ENCODE measurements at places on chromosomes 1 and 21.

GRCh38 chr1:198234520-198235251 is 77.9 kb downstream of the NEK7 start:
- DNase-seq = no peak

- DNase-seq = no peak
Measured at GRCh38 chr1:92494485-92495141, 7.9 kb upstream of the GFI1 start.

DNA sequence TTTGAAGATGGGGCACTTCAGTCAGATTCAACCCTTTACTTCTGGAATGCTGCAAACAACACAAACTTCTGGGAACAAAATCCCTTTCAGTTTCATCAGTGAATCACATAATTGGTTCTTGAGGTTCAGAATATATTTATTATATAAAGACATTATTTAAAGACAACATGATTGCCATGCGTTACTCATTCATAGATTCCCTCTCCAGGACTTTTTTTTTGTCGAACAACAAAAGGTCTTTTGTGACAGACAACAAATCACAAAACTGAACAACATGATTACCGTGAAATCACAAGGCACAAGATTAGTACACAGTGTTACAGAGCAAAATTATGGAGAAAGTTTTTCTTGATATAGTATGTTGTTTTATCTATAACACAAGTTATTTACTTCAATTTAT is 1815.0 kb downstream of the NCAM2 start:
- no peak for DNase-seq

DNA sequence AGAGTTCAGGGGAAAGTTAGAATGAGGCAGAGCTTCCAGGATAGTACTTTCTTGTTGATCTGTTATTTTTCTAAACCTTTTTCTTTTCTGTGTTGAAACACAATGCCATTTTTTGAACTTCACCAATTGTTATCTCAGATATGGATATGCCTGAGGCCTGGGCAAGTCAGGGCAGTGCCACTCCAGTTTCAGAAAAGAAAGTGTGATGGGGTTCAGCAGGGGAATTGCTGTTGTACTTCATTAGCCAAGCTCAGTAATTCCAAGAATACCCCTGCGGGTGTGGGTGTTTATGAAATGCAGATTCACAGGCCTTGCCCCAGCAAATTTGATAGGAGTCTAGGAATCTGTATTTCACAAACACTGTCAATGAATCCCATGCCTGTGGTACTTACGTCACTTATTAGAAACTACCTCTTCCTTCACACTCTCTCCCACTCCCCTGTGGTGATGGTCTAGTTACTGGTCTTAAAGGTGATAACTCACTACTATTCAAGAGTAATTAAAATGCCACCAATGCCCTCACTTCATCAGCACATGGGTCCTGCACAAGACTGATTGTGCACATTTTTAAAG is 142.3 kb downstream of the PBX1 start:
- no peak for DNase-seq

DNA sequence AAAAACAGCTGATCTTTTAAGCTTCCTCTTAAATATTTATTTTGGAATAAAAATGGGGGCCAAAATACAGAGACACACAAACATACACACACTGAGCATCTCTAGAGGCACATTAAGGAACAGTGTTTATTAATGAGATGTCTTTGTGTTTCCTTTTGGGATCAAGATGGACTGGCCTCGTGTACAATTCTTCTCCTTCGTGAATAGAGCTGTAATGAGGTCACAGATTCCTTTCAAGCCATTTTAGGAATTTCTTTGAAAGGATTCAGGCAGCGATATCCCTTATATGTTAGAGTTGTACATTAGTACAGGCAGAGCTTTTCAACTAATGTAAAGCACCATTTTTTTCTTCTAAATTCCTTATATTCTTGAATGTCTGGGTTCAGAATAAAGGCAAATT is 295.7 kb downstream of the CHRM3 start:
- no peak for DNase-seq

GRCh38 chr1:74005533-74005932 is 192.4 kb downstream of the LRRIQ3 start:
- no peak for DNase-seq

DNA sequence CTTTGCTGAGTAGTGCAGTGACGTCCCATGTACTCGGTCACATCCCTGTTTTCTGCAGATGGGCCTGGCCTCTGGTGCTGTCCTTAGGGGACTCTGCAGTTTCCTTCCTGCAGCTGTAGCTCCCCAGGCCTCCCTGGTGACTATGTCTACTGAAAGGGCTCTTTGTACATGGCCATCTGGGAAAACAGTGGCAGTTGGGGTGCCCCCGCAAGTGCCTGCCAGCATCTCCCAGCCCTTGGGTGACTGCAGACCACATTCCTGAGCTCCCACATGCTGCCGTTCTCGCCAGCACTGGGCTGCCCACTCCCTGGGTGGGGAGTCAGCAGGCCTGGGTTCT is 37.5 kb upstream of the KCNA10 start:
- no peak for DNase-seq

DNA sequence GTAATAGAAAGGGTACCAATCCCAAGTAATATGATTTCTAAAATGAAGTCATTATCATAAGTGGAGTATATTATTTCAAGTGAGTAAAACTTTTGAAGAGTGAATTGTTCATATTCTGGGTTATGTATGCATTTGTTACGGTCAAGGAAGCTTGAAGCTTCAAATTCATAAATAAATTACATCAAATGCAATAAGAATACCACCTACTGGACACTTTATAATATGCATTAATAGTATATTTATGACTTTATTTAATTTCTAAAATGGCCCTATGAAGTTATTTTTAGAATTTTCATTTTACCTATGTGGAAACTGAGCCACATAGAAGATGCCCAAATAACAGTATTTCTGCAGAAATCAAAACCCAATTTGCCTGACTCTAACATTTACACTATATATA is 260.6 kb downstream of the SMYD3 start:
- no peak for DNase-seq

DNA sequence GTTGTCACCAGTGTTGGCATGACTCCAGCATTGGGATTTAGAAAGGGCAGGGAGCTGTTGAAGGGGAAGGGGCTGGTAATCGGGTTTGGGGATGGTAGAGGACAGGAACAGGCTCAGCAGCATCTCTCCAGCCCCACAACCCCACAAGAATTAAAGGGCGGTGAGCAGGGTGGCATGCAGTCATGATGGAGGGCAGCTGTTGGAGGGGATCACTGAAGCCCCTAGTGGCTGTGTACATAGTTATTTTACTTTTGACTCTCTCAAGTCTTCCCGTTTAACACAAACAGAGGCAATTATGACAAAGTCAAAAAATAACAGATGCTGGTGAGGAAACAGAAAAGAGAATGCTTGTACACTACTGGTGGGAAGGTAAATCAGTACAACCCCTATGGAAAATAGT is 213.8 kb downstream of the URB2 start:
- no peak for DNase-seq

DNA sequence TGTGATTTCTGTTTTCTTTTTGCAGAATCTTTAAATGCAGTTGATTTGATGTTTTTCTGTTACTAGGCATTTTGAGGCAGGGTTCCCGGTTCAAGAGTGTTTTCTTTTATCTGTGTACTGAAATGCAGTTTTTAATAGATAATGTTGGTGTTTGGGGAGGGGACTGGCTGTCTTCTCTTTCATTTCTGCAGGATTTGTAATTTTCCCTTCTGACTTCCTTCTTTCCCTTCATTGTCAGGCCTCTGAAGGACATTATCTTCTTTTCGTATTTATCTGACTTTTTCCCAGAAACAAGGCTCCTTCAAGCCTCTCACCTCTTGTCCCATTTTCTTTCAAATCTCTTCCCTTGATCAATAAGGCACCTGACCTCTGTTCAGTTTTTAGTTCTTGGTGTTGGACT is 1.5 kb upstream of the GALNT2 start:
- no peak for DNase-seq

DNA sequence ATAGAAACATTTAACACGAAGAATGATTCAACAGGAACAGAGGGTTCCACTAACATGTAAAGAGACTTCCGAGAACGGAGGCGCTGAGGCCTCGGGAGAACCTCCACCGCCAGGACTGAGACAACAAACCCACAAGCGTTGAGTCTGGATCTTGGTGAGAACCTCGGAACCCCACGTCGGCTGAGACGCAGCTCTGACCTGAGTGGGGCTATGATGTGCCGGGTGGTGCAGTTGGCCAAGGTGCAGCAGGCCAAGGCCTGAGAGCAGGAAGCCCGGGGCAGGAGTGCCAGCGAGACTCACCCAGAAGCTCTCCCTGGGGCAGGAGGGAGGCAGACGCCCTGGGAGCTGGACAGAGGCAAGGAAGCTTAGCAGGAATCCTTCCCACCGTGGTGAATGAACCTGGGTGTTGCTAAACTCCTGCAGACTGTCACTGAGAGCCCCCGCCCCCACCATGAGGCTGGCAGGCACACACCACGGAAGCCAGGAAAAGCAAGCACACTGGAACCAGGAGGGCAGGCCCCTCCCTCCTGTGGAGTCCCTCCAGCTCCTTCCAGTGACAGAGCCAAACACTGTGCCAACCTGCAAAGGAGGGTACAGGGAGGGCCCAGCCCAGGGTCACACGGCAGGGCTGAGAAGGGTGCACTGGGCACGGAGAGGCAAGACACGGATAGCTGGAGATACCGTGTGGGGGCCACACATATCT is 34.8 kb downstream of the WDR4 start:
- DNase-seq = no peak

GRCh38 chr1:183583466-183583865 is 6.8 kb downstream of the NCF2 start:
- no peak for DNase-seq

- DNase-seq = no peak
Measured at GRCh38 chr1:101438359-101438758, 201.5 kb downstream of the S1PR1 start.

DNA sequence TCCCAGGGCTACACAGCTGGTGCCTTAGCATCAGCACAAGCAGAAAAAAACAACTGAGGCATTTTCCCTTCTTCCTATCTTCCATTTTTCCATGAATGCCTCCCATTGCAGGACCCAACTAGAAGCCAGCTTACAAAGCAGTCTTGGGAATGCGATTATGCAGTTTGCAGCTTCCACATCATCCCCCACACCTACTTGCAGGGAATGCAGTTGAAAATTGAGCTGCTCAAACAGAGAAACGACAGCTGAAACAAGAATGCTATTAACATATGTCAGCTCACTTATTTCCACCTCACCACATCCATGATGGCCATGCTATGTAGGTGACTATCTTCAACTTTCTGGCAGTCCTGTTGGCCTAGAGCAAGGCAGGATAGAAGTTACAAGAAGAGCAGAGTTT is 150.6 kb upstream of the KCTD3 start:
- DNase-seq = no peak

DNA sequence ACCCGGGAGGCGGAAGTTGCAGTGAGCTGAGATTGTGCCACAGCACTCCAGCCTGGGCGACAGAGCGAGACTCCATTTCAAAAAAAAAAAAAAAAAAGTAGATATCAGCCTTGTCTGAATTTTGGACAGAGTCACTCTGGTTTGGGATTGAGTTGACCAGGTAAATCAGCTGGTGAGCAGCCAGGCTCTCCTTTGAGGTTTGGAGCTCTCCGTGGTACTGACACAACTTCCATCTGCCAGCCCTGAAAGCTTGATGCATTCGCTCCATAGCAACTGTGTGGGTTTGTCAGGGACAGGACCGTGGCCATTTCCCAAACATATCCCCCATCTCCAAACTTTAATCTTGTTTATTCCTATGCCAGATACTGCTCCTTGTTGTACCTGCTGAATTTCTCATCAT is 155.2 kb downstream of the DMRTA2 start:
- DNase-seq = no peak

DNA sequence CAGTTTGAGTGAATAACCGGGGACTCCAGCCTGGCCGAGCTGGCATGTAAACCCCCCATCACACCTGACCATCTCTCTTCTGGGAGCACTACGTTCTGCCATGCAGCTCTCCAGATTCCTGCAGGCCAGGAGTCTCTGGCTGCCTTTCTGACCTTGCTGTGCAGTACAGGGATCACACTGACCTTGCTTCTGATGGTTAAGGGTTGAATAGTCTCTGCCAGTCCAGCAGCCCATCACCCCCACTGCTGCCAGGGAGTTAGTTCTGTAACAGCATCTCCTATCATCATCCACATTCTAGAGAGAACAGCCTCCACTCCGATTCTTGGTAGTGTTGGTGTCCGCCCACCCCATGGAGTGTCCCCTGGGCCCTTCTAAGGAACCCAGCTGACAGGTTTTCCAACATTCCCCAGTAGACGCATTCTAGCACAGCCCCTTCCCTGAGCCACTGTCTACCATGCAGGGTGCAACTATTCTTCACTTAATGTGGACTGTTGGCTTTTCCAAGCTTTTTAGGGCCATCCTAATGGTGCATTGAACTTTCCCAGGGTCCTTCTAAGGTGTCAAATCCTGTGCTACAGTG is 109.8 kb downstream of the RIPK4 start:
- DNase-seq = no peak

DNA sequence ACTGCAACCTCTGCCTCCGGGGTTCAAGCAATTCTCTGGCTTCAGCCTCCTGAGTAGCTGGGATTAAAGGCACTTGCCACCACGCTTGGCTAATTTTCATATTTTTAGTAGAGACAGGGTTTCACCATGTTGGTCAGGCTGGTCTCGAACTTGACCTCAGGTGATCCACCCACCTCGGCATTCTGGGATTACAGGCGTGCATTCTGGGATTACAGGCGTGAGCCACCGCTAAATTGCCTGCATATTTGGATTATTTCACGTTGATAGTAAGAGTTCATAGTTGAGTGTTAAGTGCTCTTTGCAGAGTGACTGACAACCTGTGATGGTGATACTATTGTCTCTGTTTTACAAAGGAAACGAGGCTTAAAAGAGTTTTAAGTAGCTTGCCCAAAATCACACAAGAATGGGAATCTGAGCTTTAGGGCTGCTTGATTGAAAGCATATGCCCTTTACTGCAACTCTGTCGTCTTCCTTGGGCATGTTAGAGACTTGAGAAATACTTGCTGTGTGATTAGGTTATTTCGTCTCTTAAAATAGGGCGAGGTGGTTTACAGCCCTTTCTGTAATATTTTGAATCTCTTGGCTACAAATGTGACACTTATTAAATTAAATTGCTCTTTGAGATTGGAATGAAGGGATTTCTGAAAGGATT is 12.4 kb downstream of the CDC42 start:
- DNase-seq = no peak

DNA sequence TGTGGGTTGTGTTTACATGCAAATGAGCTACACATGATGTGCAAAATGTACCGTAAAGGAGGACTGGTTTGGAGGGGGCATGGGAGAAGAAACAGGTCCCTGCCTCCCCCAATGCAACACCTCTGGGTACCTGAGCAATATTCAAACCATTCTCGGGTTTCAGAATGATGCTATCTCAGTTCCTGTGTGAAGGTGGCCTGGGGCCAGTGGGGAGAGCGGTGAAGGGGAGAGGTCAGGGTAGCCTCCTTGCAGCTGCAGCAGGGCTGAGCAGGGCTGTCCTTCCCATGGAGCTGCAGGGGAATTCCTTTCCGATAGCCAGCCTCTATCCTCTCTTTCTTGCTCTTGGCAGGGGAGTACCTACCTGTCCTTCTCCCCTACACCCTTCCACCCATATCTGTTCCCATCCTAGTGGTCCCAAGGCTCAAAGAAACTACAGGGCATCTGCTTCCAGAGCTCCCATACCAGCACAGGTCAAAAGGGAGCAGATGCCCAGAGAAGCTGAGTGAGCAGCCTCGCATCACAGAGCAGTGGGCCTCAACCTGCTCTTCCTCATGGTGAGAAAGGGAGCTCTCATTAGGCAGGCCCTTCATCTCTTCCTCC is 11.9 kb downstream of the MEF2D start:
- no peak for DNase-seq
